ENCODE measurements at places on chromosomes 13 and 19.

- DNase-seq: no peak
Observed at GRCh38 chr13:107138486-107138885, 570.5 kb upstream of the ARGLU1 start.

GRCh38 chr13:42048342-42048683, at the start of gene DGKH:
Gene DGKH (plus strand): TSS chr13:42048648. CDS start chr13:42048774, 126 bp downstream.
- no peak for DNase-seq

- no peak for DNase-seq
Observed at GRCh38 chr13:49608651-49609331, 19.5 kb upstream of the ARL11 start.

DNA sequence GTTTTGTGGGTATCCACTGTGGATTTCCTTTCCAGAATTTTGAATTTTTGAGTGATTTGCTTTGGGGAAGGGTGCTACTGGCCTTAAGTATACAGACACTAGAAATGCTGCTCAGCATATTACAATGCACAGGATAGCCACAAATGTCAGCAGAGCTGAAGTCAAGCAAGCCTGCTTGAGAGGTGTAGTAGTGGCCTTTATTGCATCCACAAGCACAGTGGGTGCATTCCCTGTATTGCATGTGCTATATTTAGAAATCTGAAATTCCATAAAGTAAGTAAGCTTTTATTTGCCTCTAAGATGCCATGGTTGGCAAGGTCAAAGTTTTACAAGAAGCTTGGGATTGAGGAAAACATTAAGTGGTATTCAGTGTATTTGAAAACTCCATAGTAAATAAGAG, 79.5 kb upstream of the ZNF91 start:
- no peak for DNase-seq

GRCh38 chr19:48982280-48982679, 10.8 kb downstream of the GYS1 start:
- no peak for DNase-seq

DNA sequence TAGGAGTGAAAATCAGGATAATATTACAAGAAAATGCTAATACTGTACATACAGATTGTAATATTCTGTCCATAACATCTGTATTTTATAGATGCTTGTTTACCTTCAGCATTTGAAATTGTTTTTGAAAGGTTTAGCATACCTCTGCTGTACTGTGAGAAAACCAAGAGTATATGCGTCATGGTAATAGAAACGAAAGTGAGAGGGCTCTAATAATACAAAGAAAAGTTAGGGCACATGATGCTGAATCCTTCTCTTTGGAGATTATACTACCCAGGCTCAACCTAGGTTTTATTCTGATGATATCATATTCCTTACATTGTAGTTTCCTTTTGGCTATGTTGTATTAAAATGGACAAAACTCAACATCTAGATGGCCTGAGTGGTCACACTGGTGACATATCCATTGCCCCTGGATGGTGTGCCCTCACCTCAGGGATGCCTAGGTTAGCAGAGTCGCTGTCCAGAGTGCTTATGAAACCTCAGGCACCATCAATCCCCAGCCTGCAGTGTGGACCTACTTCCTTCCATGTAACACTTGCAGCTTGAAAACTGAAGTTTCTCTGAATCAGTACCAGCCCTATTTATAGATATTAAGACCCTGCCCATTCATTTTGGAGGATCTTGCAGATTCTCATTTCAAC, 253.7 kb downstream of the KCTD12 start:
- no peak for DNase-seq

- DNase-seq: no peak
Observed at GRCh38 chr19:8491574-8491973, 10.9 kb downstream of the PRAM1 start.

DNA sequence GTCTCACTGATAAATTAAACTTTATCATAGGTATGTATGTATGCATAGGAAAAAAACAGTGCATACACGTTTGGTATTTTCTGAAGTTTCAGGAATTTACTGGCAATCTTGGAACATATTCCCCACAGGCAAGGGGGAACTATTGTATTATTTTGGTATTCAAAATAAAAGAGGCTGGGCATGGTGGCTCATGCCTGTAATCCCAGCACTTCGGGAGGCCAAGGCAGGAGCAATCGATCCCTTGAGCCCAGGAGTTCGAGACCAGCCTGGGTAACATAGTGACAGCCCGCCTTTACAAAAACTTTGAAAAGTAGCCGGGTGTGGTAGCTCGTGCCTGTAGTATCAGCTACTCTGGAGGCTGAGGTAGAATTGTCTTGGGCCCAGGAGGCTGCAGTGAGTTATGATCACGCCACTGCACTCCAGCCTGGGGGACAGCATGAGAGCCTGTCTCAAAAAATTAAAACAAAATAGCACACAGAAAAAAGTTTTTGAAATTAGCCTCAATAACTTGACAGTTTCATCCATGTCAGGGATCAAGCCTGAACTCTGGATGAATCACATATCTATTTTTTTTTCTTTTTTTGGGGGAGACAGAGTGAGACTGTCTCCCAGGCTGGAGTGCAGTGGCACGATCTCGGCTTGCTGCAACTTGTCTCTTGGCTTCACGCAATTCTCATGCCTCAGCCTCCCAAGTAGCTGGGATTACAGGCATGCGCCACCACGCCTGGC, 29.1 kb upstream of the HOMER3 start:
- no peak for DNase-seq

DNA sequence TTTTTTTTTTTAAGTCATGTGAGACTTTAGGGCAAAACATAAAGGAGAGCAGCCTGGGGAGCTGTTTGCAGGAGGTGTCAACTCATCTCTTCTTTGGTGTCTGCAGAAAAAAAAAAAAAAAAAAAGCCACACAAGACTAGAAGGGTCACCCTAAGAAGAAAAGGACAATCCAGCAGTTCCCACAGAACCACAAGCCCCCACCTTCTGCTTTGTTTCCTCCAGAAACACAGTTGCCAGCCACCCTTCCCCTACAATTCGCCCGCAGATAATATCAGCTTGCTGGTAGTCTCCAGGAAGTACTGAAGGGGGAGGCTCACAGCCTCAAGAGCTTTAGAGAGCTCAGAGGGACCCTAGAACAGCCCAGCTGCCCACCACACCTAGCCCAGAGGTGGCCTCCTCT, 22.3 kb upstream of the ZBTB7A start:
- no peak for DNase-seq

DNA sequence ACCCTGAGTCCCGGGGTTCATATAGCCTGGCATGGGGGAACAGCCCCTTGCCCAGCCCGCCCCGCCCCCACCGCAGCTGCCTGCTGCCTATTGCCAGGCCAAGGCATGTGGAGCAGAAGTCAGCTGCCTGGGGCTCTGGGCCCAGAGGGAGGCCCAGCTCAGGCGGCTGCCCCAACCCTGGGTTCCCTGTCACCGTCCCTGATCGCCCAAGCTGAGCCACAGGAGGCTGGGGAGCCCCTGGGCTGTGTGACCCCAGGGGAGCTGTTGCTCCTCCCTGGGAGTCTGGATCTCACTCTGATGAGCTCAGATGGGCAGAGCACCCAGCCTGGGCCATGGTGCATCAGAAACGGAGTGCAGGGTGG, 1.4 kb downstream of the PLIN4 start:
- no peak for DNase-seq

GRCh38 chr13:38180126-38180525, 169.5 kb upstream of the UFM1 start:
- no peak for DNase-seq

- DNase-seq: no peak
Observed at GRCh38 chr19:52196256-52196967, 6.6 kb downstream of the PPP2R1A start.

DNA sequence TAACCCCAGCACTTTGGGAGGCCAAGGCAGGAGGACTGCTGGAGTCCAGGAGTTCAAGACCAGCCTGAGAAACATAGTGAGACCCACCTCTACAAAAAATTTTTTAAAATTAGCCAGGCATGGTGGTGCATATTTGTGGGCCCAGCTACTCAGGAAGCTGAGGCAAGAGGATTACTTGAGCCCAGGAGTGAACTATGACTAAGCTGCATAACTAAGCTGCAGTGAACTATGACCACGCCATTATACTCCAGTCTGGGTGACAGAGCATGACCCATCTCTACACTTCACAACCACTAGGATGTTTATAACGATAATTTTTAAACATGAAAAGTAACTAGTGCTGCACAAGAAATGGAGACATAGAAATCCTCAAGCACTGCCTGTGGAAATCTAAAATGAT, 352.7 kb upstream of the SGCG start:
- DNase-seq: no peak

DNA sequence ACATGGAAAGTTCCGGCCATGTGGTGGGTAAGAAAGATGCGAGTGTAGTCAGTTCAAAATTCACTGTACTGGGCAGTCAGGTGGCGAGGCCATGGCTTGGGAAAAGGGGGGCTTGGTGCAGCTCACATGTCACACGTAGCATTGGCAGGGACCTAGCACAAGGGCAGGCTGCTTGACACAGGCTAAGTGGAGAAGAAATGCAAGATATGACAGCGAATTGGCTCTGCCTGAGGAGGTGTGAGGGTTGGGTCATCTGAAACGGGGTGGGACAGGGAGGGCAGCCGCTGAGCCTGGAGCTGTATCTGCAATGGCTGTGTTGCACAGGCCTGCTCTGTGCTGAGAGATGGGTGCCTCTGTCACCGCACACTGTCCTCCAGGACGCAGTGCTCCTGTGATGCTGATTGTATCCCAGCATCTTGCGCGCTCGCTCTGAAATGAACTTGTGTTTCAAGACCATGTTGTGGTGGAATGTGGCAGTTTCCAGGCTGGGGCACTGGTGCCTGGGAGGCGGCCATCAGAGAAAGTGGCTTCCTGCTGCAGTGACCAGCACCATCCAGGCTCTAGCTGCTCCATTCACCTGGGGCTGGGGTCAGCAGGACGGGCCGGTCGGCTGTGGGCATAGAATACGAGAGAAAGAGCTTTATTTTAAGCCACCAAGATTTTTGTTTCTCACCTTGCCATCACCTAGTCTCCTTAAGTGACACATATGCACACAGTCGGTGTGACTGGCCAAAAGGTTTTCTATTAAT, 70.3 kb downstream of the TEX29 start:
- DNase-seq: no peak

- peak; percentile 41 for DNase-seq
Observed at GRCh38 chr19:13906521-13906904, 512 bp downstream of the CC2D1A start.

DNA sequence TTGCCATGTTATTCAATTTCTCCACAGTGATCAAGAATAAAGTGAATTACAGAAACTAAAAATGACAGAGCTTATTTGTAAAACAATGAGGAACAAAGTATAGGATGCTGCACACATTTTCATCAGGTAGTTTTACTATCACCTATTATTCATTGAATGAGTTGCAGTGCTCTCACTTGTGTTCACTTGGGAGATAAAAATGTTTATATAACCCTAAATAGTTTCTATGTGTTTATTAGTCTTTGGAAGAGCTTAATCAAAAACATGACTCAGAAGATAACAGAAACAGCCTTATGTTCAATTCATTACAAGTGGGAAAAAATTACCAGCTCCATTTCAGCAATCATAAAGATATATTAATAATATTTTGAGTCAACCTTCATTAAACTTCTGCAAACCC, 796.2 kb downstream of the SLITRK1 start:
- DNase-seq: no peak

DNA sequence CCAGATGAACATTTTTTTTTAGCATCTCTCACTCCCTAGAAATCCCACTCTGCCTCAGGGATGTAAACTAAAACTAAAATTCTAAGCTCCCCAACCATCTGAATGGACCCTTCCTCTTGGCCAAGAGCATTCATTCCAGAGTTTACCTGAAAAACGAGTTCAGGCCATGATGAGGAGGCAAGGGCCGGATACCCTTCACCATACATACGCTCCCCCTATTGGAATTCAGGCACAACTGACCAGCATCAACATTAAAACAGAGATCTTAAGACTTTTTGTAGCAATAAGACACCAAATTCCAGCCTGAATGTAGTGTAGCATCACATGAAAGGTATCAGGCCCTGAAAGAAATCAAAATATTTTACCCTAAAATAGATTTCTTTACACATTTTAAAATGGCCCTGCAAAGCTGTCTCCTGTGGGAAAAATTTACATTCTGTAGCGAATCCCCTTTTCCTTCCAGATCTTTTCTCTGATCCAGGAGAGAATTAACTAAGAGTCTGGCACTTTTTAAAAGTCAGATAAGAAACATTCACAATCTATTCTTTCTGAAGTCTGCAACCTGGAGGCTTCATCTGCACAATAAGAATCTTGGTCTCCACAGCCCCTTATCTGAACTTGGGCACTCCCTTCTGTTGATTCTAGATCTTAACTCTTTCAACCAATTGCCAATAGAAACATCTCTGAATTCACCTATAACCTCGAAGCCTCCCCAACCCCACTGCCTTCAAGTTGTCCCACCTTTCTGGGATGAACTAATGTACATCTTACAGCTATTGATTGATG, 888.5 kb downstream of the UQCRFS1 start:
- no peak for DNase-seq

GRCh38 chr19:47581605-47582319, 8.8 kb upstream of the ZNF541 start:
- no peak for DNase-seq

- DNase-seq: no peak
Observed at GRCh38 chr19:17831419-17831888, 10.1 kb upstream of the INSL3 start.

DNA sequence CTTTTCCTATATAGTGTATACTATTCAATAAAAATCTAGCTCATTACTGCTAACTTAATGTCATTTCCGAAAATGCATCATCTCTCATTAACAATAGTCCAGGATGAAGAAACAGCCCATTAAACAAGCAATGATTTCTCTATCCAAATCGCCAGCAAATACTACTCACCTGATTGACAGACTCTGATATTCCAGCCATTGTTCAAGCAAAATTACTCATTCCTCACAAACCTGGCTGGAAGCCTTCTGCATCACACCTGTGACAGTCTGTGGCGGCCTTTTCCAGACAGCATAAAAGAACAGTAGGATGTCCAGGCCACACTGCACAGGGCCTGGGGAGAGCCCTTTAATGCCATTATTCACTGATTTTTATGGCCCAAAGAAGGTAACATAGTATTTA, 115.9 kb downstream of the ABCC4 start:
- DNase-seq: no peak

- DNase-seq: no peak
Observed at GRCh38 chr19:3045885-3046697, 16.2 kb downstream of the TLE5 start.

- no peak for DNase-seq
Observed at GRCh38 chr19:38763795-38764220, 9.5 kb downstream of the LGALS7 start.

DNA sequence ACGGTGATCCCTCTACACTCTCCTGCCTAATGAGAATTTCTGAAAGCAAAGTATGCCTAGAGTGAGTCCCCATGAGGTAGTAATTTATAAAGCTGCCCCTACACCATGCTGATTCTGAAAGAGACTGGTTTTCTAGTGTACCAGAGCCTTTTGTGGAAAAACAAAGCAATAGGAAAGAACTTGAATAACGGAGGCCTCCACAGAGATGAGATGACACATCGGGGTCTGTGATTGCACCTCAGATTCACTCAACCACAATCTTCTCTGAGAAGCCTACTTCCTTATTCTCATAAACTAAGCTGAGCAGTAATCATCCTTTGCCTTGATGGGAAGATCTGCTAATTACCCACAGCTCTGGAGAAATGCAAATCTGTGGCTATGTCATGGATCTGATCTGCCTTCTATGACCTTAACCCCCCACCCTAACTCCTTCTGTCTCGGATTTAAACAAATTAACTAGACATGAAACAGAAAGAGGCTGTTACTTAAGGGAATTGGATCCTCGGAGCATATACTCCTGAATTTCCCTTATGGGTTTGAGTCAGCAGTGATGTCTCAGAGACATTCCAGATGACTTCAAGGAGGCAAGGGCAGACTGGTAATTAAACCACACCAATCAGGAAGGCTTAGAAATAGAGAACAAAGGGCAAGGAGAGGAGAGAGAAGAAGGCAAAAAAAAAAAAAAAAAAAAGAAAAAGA, 128.0 kb downstream of the DCT start:
- DNase-seq: peak; percentile 53

- no peak for DNase-seq
Observed at GRCh38 chr13:36163809-36164308, 32.7 kb upstream of the DCLK1 start.

Measured in stimulated activated CD4-positive, alpha-beta T cell treated with anti-CD3 and anti-CD28 coated beads, Interleukin-15, amount 100 ng/mL, for 24 hours (primary cell).